ENCODE measurements at places on chromosomes 6 and 20.

DNA sequence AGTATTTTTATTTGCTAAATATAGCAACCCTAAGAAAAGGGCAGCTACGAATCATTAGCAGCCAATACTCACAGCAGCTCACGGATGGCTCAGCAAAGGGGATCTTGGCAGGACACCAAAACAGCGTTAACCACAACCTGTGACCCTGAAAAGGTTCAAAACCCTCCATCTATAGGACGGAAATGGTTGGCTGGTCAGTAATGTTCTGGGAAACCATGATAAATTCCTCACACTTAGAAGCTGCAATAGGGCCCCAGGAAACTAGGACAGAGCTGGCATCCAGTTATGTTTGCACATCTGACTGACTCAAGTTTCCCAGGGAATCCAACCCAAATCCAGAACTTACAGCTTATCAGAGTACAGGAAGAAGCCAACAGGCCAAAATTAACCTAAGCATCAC, 30.9 kb upstream of the PTPRT start:
- no peak for DNase-seq

GRCh38 chr6:160088069-160088783, 33.4 kb upstream of the SLC22A1 start:
- DNase-seq, result no peak

DNA sequence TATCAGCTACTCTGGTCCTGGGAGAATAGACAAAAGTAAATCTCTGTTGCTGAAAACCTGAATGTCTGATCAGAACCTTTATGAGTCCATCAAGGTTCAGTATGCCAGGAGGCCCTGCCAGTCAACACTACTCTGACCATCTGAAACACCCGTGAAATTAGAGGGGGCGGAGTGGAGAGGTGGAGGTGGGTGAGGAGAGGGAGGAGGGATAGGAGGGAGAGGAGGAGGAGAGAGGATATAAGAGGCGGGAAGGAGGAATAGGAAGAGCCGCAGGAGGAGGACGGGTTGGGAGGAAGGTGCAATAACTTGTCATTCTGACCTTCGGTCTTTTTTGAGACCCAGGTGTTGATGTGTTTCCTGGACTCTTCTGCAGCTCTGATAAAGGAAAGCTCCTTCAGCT, 8.0 kb downstream of the SERPINB9 start:
- no peak for DNase-seq

DNA sequence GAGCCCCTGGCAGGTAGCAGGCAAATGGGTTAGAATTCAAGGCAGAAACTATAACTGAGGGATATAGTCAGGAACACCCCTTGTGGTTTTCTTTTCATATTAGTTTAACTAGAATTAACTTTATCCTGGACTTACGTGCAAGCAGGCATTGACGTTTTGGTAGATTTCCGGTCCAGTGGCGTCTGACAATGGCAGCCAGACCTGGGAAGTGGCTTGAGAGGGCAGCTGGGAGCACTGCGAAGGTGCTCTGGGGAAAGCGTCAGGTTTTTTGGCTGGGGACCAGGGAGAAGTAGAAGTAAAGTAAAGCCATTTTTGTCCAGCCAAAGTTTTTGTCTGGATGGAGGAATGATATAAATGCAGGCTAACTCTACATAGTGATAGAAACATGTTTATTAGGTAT, 8.4 kb upstream of the ACSS1 start:
- DNase-seq, result no peak

DNA sequence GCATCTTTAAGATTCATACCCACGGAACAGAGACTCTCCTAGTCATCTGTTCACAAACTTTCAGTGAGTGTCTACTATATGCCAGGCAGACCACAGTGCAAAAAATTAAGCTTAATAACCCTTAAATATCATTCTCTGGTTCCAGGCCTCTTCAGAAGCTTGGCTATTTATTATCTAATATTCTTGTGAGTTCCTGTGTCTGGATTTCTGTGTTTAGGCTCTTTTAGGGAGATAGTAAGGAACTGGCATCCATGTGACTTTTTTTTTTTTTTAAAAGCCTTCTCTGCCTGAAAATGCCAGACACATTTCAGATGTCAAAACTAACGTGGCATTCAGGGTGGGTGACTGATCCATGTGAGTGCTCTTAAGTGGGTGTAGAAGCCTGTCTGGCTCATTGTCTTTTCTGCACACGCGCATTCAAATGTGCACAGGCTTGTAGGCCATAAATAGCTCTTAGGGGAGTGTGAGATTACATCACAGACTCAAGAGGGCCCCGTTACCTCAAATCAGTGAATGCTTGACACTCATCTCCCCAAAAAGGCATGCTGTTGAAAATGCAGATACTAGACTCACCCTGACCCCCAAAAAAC, 141.9 kb downstream of the GMPR start:
- DNase-seq, result no peak

DNA sequence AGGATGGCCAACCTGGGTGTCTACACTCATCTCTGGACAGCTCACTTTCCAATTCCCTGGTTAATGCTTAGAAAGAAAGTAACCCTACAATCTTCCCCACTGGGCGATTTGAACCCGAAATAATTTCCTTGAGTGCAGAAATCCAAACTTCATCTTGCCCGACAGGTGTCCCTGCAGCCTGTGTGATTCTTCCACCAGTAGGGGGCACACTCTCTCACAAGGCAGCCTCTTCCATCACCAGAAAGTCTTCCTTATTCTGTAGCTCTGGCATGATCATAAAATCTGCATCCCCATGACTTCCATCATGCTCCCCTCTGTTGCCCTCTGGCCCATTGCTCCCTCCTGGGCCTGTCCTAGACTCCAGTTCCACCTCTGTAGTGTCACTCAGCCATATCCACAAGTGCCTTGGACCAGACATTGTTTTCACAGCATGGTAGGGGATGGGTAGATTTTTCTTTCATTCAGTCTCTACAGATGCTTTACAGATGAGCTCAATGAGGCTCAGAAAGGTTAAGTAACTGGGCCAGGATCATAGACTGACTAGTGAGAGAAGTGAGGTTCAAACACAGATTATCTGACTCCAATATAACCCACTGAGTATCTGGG, 170.4 kb upstream of the SPTLC3 start:
- no peak for DNase-seq

- no peak for DNase-seq
Measured at GRCh38 chr6:109039795-109040194, 54.9 kb downstream of the SESN1 start.

GRCh38 chr6:132972971-132973370, 158.6 kb downstream of the RPS12 start:
- DNase-seq, result no peak

- DNase-seq, result no peak
Measured at GRCh38 chr20:40477805-40478204, 211.2 kb downstream of the MAFB start.

- DNase-seq, result no peak
Measured at GRCh38 chr20:11380283-11380682, 537.4 kb upstream of the BTBD3 start.

GRCh38 chr6:116369540-116369939, 1.2 kb upstream of the DSE start:
- DNase-seq, result no peak

DNA sequence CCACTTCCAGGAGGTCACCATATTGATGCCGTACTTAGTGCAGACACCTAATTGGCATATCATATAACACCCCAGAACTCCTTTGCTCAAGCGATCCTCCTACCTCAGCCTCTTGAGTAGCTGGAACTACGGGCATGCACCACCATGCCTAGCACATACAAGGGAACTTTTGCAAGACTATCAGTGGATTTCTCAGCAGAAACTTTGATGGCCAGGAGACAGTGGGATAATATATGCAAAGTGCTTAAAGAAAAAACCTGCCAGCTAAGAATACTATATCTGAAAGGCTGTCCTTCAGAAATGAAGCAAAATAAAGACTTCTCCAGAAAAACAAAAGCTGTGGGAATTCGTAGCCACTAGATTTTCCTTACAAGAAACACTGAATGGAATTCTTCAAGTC, 387.1 kb downstream of the DHX35 start:
- DNase-seq, result no peak

- no peak for DNase-seq
Measured at GRCh38 chr6:19988555-19988954, 151.4 kb downstream of the ID4 start.

DNA sequence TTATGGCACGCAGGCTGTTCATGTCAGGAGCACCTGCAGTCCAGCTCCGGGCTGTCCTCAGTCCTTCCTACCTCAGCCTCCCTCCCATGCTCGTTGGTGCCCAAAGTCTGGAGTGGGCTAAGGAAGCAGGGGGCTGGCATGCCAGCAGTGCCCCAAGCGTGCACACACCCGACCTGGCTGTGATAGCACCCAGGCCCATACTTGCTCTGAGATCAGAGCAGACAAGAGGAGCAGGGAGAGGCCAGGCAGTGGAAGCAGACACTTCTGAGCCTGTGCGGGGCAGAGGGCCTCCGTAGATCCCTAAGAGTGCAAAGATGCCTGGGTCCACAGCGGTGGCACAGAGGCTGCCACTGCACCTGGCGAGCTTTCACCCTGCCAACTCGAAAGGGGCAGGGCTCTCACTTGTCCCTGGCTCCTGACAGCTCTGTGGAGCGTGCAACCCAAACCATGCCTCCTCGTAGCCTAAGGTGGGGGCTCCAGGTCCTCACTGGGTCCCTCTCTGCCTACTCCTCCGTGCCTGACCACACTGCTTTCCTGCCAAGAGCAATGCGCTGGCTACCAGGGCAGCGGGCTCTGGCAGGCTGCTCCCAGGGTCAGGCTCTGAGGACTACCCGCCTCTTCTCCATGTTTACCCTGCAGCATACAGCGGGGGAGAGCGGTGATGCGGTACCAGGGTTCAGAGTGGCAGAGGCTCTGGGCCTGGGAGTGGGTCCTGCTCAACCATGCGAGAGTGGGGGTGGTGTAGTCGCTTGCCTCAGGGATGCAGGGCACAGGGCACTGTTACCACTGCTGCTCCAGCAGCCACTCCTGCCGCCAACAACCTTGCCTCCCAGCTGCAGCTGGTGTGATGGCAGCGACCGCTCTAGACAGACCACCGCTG, 59.5 kb downstream of the MANEA start:
- DNase-seq, result no peak

DNA sequence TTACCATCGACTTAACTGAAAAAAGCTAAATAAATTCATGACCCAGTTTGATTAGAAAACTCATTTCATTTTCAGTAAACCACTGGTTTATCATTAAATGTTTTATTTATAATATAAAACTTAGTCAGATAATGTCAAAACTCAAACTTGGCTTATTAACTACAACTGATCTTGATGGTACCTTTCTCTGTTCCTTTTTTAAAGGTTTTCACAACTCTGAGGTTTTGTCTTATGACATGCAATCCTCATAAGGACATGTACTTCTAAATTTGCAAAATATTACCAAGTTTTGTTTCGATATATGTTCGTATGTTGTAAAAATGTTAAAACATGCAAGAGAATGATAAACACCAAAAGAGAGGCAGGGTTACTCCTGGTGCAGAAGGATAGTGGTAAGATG, 82.5 kb upstream of the PDE10A start:
- DNase-seq, result no peak

DNA sequence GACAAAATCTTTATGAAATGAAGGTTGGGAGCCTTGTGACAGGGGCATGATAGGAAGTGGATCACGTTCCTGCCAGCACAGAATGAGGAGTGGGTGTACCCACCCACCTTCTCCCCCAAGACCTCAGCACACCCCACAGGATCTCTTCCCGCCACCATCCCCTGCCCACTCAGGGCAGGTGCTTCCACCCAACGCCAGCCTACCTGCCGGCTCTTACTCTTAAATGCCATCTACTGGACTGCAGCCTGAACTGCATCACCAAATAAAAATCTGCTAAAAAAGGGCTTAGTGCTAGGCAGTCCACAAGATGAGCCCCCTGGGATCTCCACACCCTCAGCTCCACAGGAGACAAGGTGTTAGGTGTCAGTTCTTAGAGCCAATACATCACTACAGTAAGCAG, 20.6 kb downstream of the DTNBP1 start:
- no peak for DNase-seq

DNA sequence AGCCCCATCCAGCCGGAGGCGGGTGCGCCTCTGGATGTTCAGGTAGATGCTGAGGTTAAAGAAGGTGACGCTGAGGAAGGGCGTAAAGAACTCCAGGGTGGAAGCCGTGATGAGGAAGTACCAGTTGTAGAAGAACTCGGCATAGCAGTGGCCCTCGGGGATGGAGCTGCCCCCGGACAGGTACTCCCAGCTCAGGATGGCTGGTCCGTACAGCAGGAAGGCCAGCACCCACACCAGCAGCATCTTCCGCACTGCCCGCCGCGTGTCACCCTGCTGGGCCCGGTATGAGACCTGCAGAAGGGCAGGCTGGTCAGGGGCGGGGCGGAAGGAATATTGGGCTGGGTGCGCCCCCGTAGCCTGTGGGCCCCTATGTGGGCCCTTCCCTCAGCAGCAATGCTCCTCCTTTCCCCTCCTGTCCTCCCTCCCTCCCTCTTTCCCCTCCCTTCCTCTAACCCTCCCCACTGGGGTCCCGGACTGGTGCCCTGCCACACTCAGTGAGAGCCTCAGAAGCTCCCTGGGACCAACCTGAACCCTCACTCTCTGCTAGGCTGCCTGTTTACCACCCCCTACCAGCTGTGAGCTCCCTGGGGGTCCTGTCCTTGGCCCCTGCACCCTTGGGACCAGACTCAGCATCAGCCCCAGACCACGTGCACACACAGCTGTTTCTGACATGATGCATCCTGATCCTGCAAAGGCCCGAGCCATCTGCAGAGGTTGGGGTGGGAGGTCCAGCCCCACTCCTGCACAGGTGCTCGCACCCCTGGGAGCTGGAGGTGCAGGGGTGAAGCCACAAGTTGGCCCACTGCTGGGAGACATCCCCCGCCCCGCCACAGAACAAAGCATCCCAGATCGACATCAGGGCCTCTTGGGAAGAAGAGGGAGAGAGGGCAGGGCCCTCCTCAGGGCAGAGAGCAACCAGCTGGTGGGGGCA, 3.2 kb downstream of the HRH3 start:
- no peak for DNase-seq

DNA sequence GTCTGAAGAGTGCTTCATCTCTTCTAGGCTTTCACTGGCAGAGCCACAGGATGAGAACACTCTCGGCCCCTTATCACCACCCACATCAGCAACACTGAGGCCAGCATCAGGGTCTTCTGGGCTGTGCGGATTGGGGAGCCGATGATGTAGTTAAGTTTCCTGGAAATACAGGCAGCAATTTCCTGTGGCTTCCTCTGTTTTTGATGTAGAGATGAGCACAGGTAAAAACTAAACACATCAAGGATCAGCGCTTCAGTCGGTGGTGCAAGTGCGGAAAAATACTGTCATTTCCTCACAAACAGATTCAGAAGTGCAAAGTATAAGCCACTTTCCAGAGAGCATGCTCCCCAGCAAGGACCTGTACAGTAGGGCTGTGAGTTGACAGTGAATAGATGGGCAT, 62.6 kb downstream of the BACH2 start:
- DNase-seq, result no peak

GRCh38 chr6:158837684-158838625, 18.8 kb upstream of the EZR start:
- DNase-seq, result no peak

Data from activated CD4-positive, CD25-positive, alpha-beta regulatory T cell (primary cell).